ENCODE measurements at places on chromosomes 5 and 9.

GRCh38 chr5:5050801-5051200 lies 89.3 kb upstream of the ADAMTS16 start:
- DNase-seq, result peak; percentile 32

- no peak for DNase-seq
These were observed 334.2 kb downstream of the SPOCK1 start for GRCh38 chr5:137164961-137165360.

DNA sequence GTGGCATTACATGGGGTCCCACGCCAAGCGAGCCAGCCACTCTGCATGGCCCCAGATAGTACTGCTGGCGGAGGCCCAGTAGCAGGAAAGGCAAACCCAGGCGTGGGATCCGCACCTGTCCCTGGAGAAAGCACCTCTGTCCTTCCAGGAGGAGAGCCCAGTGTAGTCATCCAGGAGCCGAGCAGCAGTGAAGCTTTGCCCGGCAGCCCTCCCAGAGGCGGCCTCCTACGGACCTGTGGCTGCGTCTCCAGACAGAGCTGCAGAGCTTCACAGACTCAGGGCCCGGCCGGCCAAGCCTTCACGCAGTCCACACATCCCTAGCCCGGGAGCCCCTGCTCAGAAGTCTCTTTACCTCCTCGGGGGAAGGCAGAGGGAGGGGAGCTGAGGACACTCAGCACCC lies 100.8 kb upstream of the PPP1R26 start:
- no peak for DNase-seq

DNA sequence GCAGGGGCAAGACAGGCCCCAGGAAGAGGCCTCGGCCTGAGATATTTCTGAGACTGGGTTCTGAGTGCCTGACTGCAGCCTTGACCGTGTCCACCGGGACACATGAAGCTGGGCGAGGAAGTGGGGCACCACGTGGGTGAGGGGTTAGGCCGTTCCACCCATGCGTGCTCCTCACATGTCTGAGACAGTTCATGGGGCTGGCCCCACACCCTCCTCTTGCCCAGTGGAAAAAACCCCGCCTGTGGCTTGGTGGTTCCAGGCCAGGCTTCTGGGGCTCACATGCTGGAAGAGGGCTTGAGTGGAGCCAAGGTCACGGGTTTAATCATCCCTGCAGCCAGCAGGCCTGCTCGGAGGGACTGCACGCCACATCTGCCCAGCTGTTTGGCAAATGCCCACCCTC lies 11.4 kb downstream of the HMCN2 start:
- DNase-seq, result no peak

- DNase-seq, result no peak
These were observed 643.7 kb downstream of the TLE1 start for GRCh38 chr9:81045658-81046057.

- no peak for DNase-seq
These were observed 38.0 kb downstream of the RASGEF1C start for GRCh38 chr5:180170810-180171567.

DNA sequence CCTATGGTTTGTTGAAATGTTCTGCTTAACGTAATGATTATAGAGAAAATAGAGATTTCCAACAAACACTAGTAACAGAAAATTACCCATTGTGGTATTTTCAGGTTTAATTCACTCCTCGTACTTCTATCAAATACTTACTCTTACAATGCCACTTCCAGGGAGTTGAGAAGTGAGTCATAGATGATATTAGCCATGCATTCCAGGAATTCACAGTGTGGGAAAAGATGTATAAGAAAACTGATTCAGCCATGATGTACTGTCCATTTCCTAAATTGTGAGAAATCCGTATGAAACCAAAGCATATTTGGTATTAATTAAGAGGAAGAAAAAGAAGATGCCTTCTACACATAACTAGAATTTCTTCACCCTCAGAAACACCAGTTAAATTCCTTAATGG lies 1854.6 kb upstream of the WWC1 start:
- no peak for DNase-seq

DNA sequence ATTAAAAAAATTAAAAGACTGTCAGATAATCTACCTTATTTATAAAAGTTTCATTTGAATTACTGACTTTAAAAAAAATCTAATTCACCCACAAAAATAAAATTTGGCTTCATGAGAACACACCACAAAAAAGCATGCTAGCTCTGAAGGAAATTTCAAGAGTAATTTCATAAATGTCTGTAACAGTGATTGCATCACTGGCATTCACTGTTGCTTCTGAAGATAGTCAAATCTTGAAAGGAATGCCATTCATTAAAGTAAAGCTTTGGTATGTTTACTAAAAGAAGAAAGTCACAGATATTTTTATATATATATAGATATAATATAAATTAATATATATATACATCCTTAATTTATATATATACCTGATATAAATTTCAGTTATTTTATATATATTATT lies 43.4 kb downstream of the NADK2 start:
- DNase-seq, result peak; percentile 25

- peak; percentile 43 for DNase-seq
These were observed 8.4 kb upstream of the RUSC2 start for GRCh38 chr9:35481347-35481975.

GRCh38 chr5:158207733-158208132 lies 348.8 kb upstream of the CLINT1 start:
- no peak for DNase-seq

- no peak for DNase-seq
These were observed 245.0 kb downstream of the TAF11L14 start for GRCh38 chr5:17879276-17879675.

DNA sequence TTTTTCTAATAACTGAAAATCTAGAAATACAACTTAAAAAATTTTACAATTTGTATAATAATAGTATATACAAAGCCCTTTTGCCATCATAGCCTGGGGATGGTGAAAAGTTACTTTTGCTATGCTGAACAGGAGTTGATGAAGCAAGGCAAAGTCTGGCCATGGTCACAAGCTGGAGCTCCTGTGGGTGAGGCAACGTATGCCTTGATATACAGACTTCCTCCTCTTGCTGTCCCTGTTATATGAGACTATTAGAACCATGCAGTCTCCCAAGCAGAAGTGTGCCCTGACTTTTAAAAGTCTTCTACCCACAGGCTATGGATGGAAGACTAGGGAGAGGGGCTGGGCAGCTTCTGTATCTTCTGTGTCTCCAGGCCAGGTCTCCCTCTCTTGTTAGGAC lies 15.7 kb downstream of the FAM151B start:
- no peak for DNase-seq

GRCh38 chr5:84779186-84779585 lies 394.5 kb upstream of the EDIL3 start:
- peak; percentile 57 for DNase-seq

GRCh38 chr5:175688352-175689146 lies 30.7 kb downstream of the HRH2 start:
- DNase-seq, result no peak

- DNase-seq, result no peak
These were observed 72.5 kb downstream of the ACTL7B start for GRCh38 chr9:108783326-108783725.

DNA sequence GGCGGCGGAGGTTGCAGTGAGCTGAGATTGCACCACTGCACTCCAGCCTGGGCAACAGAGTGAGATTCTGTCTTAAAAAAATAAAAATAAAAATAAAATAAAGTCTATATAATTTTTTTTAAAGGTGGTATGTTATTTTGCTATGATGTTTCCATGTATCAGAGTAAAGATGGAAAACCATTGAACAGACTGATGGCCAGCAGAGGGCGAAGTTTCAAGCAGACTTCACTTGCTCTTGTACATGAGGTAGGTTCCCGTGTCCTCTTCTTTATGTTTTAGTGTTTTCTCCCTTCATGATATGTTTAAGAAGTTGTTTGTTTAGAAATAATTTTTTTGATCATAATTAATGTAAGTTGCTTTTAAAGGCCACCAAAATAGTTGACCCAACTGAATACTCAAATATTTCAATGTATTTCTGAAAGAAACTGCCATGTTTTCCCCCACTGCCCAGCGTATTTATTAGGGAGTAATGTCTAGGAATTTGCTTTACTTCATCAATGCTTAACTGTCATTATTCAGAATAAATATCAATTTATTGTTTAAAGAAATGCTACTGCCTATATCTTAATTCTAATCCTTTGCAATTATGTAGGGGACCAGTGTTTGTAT lies 146.4 kb downstream of the HACD4 start:
- peak; percentile 42 for DNase-seq

DNA sequence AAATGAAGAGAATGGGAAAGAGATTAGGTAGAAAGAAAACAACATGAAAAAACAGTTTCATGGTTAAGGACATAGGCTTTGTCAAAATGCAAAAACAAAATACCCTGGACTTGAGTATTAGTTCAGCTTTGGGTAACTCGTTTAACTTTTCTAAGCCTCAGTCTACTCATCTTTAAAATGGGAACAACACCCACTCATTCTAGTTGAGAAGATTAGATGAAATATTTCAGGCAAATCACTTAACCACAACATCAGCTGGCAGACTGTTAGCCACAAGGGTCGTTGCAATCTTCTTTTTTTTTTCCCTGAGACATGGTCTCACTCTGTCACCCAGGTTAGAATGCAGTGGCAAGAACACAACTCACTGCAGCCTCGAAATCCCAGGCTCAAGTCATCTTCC lies 185.6 kb downstream of the DCP2 start:
- DNase-seq, result no peak

- DNase-seq, result peak; percentile 36
These were observed 325.6 kb downstream of the PRELID2 start for GRCh38 chr5:145509336-145510136.

GRCh38 chr9:75169623-75170022 lies 81.3 kb downstream of the OSTF1 start:
- DNase-seq, result peak; percentile 50

- DNase-seq, result no peak
These were observed 1429.8 kb upstream of the CDH9 start for GRCh38 chr5:28468166-28468565.

DNA sequence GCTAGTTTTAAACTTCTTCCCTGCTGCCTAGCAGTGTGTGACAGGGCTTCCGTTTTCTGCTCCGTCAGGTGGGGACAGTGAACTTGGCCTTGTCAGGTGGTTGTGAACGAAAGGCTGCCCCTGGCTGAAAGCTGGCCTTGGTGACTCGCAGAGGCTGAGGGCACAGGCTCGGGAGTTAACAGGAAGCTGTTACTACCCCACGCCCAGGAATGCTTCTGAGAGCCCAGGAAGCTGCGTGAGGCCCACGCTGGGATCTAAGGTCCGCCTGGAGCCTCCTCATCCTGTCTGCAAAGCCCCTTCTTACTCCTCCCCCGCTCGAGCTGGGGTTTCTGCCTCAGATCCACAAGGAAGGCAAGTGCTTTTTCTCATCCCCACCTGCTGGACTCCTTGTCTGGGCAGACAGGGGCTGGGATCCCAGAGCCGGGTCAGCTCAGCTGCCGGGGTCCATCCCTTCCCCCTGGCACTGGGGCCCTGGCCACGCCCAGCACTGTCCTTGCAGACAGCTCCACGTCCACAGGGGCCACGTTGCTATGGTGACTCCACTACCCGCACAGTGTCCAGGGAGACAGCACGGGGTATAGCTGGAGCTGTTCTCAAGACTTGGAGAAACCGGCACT lies 124.7 kb upstream of the TBC1D2 start:
- peak; percentile 45 for DNase-seq

GRCh38 chr5:154421868-154422267 lies 23.9 kb upstream of the SAP30L start:
- no peak for DNase-seq

GRCh38 chr5:170342153-170342725 lies 44.7 kb upstream of the LCP2 start:
- no peak for DNase-seq

DNA sequence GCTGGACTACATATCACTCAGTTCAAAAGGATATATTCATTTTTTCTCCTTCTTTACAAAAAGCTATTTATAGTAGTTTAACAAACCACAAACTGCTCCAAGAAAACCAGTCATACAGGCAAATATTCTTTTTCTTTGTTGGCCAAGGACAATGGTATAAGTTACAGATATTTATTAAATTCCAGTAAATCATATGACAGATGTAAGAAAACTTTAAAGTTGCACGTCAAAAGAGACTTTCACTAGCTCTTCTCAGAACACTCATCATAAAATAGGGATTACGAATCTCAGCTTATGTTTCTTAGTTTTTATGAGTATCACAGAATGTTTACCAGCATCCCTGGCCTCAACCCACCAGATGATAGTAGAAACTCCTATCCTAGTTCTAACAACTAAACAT lies 67.2 kb downstream of the ANKRD31 start:
- DNase-seq, result peak; percentile 3

GRCh38 chr5:113574417-113574816 lies 60.9 kb downstream of the YTHDC2 start:
- DNase-seq, result peak; percentile 86

DNA sequence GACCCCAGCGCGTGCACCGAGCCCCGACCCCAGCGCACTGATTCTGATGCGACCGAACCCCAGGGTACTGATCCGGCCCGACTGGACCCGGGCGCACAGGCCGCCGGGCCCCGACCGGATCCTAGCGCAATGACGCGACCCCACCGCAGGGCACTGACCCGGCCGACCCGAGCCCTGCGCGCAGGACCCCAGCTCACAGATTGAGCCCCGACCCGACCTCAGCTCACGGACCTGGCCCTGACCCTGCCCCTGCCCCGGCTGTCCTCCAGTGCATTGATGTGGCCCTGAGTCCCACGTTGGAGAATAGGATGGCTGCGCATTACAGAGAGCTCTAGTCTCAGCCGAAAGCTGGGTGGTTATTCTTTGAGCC lies 438 bp downstream of the TRIP13 start:
- DNase-seq, result no peak

- DNase-seq, result no peak
These were observed 760.9 kb upstream of the ACO1 start for GRCh38 chr9:31623511-31623910.

DNA sequence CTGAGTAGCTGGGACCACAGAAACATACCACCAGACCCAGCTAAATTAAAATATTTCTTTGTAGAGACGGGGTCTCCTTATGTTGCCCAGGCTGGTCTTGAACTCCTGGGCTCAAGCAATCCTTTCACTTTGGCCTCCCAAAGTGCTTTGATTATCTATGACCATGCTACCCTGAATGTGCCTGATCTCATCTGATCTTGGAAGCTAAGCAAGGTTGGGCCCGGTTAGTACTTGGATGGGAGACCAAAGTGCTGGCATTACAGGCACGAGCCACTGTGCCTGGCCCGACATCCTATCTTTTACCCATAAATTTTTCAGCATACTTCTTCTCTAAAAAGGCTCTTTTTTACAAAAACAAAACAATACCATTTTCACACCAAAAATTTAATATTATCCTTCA lies 137.0 kb upstream of the LRRTM2 start:
- DNase-seq, result no peak

- DNase-seq, result no peak
These were observed 17.1 kb downstream of the BTNL3 start for GRCh38 chr5:181005791-181006190.

DNA sequence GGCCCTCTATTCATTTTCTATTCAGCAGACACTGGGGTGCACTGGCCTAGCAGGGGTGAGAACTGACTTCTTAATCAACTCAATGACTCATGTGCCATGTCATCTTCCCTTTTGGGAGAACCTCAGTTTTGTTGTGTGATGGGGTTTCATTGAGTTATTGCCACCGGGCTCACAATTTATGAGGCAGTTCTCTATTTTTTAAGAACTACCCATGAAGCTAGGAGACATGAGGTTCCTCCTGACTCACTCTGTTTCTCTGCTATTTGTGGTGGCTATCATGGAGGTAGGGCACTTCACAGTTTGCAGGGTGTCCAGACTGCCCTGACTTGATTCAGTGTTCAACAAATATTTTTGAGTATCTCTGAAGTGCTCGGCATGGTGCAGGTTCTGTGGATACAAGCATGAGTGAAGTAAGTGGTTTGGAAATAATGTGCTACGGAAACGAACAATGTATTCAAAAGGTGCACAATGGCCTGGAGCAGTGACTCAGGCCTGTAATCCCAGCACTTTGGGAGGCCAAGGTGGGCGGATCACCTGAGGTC lies 39.3 kb downstream of the SPARC start:
- no peak for DNase-seq

GRCh38 chr9:136098210-136098609 lies 3.1 kb upstream of the NACC2 start:
- DNase-seq, result no peak
